Cerebellar cortex (tissue), 1 donor: ENCODE measurements at places on chromosomes 12 and 14.
A peak's percentile ranks its signal among the peaks of the same experiment; 100 is the strongest.

DNA sequence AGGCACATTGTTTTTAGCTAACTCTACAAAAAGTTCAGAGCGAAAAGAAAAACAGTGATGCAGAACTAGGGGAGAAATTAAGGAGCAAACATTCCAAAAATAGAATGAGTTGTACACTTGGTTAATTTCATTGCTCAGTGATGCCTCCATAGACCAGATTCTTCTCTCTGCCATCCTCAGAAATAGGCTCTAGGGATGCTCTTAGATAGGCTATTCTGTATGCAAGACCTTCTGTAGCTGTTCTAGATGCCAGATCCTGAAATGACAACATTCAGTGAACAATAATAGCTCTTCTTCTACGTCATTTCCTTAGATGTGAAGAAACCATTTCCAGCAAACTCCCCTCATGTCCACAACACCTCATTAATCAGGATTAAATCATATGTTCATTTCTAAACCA, 466.3 kb downstream of the DIO2 start:
- peak; percentile 61 for DNase-seq

DNA sequence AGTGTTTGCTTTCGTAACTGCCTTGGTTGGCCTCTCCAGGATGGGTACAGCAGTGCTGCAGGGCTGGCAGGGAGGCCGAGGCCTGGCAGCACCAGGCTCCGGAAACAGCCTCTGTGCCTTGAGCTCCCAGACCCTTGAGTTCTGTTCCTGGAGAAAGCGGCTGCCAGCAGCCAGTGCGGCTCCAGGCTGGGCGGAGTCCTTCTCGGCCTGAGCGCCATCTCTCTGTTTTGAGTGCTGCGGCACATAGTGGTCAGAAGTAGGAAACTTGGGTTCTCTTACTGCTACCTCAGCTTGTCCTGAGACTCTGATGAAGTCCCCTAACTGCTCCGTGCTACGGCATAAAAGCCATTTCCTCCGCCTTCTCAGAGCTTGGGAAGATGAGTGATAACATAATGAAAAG, 65.9 kb downstream of the KCNA1 start:
- DNase-seq = peak; percentile 87

- DNase-seq = no peak
Measured at GRCh38 chr12:12282761-12283425, 16.0 kb upstream of the LRP6 start.

DNA sequence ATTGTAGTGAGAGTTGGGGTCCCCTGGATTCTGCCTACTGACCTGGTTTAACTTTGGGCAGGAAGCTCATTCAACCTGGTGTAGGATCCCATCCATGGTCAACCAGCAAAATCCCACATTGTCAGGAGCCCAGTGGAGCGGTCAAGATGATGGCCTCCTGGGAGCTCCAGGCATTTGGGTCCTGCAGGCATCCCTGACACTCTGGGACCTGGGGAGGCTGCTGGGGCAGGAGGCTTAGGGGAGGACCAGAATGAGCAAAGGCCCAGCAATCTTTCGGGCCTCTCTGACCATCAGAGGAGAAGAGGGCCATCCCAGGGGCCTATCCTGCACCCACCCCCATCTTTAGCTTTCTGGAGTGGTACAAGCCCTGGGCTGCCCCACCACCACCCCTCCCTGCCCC, 104.0 kb downstream of the PRMT8 start:
- no peak for DNase-seq

DNA sequence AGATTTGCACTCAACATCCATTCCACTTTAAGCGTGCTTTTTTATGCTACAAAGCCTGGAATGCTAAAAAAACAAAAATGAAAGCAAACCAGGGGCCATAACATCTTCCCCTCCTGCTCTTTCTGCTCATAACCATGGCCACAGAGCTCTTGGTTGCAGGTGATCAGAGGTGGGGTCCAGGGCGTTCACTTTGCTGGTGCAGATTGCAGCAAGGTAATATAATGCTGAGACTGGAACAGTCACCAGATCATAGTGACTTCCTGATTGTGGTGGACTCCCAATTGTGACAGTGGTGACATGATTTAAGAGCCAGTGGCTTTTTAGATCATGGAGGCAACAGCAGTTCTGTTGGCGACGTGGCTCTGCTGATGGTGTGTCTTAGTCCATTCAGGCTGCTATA, 115.0 kb upstream of the CPM start:
- DNase-seq = no peak

DNA sequence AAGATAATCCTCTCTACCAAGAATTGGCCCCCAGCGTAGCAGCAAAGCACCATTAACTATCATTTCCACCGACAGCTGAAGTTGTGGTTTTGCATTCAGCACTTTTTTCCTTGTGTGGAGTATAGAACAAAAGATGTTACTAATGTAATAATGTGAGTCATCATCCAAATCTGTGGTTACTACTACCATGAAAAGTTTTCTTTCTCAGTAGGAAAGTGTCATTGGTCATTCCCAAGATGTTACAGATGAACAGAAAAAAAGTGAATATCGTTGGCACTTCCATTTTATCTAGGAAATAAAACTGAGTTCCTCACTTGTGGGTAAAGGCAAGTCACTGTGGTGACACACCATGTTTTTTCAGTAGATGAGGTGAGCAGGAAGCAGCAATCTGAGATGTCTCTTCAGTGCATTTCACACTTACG, 30.3 kb upstream of the IFNG start:
- no peak for DNase-seq

GRCh38 chr12:62827042-62827441, 107.9 kb downstream of the PPM1H start:
- DNase-seq = no peak

DNA sequence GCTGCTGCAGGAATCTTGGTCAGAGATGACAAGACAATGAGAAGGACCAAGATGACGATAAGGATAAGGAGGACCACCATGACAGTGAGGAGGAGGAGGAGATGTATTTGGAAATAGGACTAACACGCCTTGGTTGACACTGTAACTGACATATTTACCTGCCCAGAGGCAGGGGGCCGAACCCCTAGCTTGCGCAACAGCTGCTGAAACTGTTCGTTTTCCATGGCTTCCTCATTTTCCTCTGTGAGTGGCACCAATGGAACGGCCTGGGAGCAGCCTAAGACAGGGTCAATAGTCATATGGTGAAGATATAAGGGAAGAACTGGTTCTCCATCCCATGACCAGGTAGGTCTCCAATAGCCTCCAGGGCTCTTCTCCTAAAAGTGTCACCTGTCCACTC, 28.8 kb downstream of the TIMELESS start:
- no peak for DNase-seq

DNA sequence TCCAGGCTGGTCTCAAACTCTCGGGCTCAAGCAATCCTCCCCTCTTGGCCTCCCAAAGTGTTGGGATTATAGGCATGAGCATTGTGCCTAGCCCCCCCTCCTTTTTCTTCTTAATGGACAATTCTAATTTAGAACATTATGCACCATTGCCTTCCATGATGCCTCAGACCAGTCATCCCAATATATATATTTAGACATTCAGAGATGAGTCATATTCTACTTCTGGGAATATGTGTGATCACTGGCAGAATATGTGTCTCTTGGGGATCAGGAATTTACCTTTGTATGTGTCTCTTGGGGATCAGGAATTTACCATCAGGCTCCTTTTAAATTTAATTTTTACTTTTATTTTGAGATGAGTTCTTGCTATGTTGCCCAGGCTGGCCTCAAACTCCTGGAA, 7.5 kb upstream of the CCDC177 start:
- no peak for DNase-seq

DNA sequence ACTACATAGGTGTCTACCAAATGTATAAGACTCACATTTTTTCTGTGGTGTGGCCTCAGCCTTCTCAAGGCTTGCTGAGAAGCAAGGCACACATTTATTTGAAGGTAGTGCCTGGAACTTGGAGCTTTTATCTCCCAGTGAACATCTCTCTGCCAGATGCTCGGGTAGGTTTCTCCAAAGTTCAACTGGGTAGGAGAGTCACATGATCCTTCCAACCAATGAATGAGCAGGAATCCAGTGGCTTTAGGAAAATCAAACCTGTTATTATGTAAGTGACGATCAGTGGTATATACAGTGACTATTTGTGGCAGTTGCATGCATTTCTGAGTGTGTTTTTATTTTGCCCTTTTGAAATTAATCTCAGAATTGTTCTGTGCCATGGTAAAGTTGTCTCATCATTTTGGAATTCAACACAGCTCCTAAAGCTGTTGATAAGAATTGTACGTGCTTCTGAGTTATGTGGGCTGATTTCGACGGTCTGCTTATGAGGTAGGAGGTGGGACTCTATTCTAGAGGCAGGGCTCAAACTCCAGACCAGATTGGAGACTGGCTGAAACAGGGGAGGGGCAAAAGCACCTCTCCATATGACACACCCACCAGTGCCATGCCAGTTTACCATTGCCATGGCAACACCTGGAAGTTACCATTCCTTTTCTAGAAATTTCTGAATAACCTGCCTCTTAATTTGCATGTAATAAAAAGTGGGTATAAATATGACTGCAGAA, 57.6 kb downstream of the EID3 start:
- no peak for DNase-seq

GRCh38 chr14:66900719-66901118, 288.5 kb upstream of the GARIN2 start:
- DNase-seq = no peak

- no peak for DNase-seq
Measured at GRCh38 chr14:23078692-23079116, 16.2 kb downstream of the ACIN1 start.

GRCh38 chr14:81110186-81110585, 110.6 kb downstream of the GTF2A1 start:
- DNase-seq = no peak

DNA sequence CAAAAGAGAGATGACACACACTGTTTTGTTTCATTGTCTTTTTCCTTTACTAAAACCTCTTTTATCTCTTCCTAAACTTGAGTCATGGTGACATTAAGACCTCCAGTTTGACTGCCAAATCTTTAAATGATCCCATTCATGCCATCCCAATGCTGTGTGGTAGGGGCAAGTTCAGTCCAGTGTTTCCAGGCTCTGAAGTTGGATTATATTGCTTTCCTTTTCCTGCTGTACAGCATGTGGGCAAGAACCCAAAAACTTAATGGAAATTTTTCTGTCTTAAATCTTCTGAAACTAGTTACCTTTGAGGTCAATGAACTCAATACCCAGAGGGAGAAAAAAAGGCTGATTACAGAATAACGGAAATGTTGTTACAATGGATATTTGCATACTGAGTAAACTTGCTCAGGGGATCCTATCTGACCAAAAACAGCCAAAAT, 187.1 kb upstream of the FAR2 start:
- no peak for DNase-seq

GRCh38 chr14:22555384-22556011, 33.5 kb downstream of the DAD1 start:
- DNase-seq = no peak

- no peak for DNase-seq
Measured at GRCh38 chr12:120735181-120735580, 9.6 kb downstream of the ACADS start.

GRCh38 chr14:105260959-105261358, 12.6 kb downstream of the BTBD6 start:
- DNase-seq = no peak

DNA sequence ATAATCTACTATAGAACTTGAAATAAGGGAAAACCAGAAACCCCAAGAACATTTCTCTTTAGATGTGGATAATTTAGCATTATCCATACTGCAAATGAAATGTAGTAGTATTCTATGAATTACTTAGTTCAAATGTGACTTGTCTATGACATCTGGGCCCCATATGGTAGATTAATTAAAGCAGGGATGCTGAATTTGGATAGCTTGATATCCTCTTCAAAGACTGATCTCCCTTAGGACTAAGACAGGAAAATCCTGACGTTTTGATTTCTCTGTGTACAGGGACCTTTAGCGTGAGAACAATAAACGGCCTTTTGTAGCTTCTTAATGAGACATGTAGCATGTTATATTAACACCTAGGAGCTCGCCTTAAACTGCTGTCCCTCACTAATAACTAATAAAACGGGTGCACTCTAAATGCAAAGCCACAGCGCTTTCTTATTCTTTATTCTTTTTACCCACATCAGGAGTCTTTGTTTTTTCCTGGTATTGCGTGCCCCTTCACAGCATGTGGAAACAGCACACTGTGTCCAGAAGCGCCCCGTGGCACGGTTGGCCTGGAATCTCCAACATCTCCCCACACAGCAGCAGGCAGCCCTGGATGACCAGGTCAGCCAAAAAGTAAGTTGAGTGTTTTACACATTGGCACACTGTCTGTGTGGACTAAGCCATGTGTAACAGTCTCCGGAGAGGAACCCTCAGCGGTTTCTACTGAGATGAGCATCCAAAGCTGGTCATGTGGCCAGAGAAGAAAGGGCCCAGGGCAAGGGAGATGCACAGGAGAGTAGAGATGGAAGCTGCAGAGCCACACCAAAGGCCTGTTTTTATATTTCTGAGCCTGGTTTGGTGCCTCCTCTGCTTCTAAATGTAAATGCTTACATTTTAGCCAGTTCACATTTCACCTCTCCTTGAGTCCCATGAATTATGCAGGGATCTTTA, 93.1 kb downstream of the SRGAP1 start:
- DNase-seq = no peak

DNA sequence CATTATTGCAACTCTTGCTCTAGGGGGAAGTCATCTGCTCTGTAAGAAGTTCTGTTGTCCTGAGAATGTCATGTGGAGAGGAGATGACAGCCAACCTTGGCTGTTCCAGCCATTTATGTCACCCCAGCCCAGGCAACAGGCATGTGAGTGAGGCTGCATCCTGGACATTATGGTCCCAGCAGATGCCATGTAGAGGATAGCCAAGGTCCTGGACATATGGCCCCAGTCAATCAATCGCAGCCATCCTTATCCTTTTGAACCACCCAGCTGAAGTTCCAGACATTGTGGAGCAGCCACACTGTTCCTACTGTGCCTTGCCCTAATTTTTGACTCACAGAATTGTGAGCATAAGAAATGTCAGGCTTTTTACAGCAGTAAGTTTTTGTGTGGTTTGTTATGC, 84.9 kb downstream of the AVPR1A start:
- peak; percentile 61 for DNase-seq

DNA sequence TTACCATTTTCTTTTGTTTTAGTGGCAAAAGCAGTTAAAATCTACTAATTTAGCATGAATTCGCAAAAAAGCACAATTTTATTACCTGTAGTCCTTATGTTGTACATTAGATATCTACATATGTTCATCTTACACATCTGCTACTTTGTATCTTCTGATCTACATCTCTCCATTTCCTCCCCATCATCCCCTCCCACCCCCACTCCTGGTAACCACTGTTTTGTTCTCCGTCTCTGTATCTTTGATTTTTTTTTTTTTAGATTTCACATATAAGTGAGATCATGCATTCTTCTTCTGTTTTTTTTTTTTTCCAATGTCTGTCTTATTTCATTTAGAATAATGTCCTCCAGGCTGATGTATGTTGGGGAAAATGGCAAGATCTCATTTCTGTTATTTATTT, 922.7 kb downstream of the VRK1 start:
- DNase-seq = no peak
